ENCODE measurements at places on chromosomes 1 and 21. TPM values are rescaled to one million over a fixed set of nuclear protein-coding genes. Genes with fewer than 3 reads are reported as not detected.

The OR10Z1 gene
- not detected for total RNA-seq

The ASCL5 gene
- 4.6 TPM for total RNA-seq

The USP33 gene
- total RNA-seq: 53.1 TPM

The BARHL2 gene
- total RNA-seq: not detected

The KNCN gene
- total RNA-seq: not detected
